ENCODE measurements at places on chromosomes 1 and 21.

DNA sequence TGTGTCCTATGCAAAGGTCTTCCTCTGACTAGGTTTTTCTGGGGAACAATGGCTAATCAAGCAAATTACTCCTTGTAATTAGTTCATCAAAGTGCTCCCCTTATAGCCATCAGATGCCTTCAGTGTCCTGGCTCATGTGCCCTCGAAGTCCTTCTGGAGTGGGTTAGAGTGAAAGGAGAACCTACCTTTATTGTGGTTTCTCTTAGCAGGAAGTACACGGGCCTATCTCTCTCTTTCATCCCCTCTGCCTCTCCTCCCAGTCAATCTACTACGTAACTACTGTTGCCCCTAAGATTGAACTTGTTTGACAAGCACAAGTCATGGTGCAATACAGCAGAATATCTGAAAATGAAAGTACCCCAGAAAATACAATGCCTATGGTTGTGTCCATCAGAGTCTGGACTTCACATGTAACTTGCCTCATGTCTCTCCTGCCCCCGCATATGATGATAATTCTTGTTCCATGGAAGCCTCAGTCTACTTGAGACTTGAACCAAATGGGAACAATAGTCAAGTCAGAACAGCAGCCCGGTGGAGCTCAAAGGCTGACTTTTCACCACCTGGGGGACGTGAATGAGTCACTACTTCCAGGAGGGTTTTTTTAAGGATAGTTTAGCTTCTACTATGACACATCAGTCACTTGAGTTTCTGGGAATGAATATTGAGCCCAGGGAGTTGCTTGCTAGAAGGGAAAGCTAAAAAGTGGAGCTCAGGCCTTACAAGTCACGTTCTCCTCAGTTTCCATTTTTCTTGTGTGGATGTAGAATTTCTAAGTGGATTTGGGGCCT lies 243.6 kb downstream of the TNR start:
- DNase-seq = no peak

DNA sequence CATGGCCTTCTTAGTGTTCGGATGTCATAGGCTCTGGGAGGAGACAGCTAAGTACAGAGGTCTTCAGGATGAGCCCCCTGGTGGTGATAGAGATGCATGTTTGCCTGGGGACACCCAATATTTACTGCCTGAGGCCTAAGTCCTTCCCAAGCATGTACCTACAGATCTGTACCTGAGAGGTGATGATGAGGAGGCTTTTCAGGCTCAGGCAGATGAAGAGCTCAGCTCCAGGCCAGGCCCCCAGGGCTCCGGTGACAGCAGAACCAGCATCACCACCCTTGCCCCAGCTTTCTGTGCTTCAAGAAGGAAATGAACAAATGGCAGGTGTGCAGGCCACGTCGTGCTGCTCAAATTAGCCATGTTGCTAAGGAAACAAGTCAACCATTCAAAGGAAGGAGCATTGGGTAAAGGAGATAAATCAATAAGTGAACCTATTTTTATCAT lies 21.1 kb downstream of the CACNA1E start:
- no peak for DNase-seq

DNA sequence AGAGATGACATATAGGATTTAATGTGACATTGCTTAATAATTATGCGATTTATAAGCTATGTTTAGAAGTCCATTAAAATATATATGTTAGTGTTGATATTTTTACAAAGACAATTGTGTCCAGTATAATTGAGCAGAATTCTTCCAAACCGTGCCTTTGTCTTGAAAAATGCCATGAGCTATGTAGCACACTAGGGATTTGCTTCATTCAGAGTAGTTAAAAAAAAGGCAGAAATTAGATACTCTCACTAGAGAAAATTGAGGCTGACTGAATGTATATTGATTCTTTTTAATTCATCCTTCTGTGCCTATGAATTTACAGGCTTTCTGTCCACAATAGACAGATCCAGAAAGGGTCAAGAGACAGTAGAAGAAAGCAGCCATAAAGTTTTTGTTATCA lies 429.0 kb downstream of the NEGR1 start:
- no peak for DNase-seq

DNA sequence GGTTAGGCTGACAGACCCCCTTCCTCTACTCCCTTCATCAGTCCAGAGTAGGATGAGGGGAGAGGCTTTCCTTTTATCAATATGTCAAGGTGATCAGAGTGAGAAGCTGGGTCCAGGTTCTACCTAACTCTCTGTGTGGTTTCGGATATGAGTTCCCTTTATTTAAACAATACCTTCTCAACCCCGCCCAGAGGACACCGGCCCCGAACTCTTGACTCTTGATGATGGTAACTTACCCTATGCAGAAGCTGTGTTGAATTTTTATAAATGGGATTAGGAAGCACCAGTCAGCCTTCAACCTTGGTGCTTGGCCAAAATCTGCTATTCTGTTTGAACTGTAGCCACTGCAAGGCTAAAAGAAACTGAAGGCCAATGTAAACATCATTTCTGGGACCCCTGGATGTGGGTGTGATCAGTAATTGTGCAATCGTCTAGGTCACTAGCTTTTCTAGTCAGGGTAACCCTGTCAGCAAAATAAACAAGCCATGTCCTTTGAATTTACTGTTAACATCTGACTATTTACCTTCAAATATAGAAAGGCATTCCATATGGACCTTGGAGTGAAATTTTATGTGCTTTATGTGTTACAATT lies 398.3 kb downstream of the SEC16B start:
- DNase-seq = no peak

- no peak for DNase-seq
Measured at GRCh38 chr1:89736937-89737733, 83.7 kb upstream of the LRRC8D start.

DNA sequence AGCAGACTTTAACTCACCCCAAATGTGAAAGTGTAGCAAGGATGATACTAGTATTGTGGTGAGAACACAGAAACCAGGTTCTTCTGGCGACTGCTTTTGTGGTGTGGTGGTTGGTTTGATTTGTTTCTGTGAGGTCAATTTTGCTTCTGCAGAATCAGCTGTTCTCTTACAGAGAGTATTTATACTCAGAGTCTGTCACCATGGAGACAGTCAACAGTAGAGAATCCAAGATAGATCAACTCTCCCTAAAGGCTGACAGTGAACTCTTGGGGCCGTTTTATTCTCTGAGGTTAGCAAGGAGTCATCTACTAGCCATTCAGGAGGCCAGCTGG lies at the start of gene CFAP107:
TSS of gene CFAP107 (plus strand) at position 209 of the 332 bp plus-strand sequence. CDS start 231 bp downstream, outside the sequence.
- DNase-seq = no peak

DNA sequence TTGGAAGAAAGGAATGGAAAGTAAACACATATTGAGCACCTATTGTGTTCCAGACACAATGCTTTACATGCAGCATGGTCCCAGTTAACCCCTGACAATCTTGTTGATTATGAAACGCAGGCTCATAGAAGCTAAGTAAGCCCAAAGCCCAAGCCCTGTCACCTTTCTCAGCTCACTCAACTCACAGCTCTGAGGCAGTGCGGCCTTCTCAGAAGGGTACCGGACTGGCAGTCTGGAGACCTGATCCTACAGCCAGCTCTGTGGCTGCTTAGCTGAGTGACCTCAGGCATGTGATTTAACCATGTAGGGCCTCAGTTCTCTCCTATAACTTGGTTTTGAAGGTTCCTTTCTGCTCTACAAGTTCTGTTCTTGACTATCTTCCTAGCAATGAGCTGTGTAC lies 464 bp upstream of the RNASEL start:
- DNase-seq = no peak

All from GM12878 (cell line).